ENCODE measurements at places on chromosomes 5 and 9.

DNA sequence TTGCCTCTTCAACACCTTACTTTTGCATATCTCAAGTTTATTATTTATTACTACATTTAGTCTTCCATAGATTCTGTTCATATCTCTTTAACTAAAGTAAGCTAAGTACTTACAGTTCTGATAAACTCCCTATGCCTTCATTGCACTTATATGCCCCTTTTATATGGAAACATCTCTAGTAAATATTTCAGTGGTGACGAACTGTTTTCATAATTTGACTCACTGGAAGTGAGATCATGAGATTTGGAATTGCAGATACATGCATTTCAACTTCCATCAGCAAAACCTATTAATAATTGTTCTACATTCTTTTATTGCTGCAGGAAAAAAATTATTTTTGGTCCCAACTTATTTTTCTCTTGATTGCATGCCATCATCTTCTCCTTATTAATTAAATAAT is 263.5 kb downstream of the CD180 start:
- no peak for DNase-seq

DNA sequence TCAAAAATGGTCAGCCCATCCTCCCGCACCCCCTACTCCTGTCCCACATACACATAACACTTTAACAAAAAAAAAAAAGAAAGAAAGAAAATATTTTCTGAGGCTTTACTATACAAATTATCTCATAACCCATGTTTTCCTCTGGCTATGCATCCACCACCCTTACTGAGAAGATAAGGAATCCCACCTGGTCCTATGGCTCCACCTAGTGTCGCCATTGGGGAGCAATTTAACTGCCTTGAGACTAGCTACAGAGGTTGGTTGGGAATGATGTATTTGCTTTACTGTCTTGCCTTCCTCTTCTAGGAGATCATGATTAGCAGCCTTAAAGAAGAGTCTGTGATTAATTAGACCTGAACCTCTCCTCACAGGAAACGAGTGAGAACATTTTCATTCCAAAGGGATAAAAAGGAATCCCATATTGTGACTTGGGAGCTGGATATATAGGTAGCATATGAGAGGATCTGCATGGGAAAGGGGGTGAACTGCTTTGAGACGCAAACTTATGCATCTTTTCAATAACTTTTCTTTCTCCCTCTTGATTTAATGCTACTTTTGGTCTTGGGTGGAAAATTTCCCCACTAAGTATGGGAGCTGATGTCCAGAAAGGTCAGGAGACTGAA is 77.7 kb upstream of the SELENOP start:
- DNase-seq: peak; percentile 63

DNA sequence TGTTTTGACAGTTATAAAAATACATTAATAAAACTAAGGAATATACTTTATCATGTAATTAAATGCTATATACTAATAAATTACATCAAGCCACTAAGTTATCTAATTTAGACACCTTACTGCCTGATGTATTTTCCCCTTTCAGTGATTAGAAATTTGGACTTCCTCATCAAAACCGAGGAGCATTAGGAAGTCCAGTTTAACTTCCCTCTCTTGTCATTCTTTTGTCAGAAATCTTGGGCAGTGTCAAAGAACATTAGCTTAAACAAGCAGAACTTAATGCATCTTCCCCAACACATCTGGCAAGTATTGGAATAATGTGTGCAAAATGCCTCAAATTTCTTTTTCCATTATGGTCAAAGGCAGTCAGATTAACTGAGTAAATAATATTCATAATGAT is 81.6 kb downstream of the PLPP1 start:
- no peak for DNase-seq

DNA sequence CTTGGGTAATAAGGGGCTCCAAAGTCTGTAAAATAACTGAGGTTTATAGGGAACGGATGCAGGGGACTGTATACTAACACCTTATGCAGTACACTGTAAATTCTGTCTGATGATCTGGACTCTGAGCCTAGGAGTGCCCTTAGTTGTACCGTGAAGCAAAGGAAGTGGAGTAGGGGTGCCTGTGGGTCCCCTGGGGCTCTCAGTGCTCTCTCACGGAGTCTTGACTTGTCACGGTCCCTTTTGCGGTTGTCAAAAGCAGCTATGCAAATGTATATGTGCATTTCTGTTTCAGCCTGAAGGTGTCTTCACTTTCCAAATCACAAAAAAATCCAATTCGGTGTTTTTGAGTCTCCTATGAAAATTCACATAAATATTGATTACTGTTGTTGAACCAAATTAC is 17.8 kb downstream of the DMRT1 start:
- DNase-seq: no peak

- DNase-seq: no peak
Observed at GRCh38 chr5:99059685-99060084, 130.9 kb upstream of the CHD1 start.

DNA sequence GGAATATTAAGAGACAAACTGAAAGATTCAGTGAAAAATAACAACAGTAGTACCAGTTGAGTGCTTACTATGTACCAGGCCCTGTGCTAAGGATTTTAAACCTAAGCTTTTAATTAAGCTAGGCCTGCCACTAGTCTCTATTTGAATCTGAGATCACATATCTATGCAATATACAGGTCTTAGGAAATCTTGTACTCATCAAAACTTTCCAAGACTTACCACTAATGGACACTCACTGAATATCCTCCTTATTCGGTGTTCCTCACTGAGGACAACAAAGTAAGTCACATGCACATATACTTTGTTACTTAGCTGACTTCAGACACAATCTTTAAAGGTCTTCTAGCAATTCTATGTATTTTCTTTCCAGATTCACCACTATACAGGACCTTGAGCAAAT is 32.6 kb downstream of the DIAPH1 start:
- DNase-seq: no peak

- no peak for DNase-seq
Observed at GRCh38 chr5:95410279-95410678, 19.1 kb downstream of the FAM81B start.

DNA sequence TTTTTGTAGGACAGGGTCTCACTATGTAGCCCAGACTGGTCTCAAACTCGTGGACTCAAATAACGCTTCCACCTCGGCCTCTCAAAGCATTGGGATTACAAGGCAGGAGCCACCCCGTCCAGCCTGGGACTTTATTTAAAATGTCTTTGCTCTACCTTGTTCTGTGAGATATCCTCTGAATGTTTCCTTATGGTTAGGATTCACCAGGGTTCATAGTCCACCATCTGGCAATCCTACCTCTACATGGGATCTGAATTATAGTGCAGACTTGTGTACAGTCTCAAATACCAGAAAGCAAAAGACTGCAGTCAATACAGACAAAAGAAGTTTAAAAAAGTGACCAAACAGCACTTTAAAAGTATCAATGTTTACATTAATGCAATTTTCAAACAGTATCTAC is 10.1 kb downstream of the ISCA1 start:
- no peak for DNase-seq

DNA sequence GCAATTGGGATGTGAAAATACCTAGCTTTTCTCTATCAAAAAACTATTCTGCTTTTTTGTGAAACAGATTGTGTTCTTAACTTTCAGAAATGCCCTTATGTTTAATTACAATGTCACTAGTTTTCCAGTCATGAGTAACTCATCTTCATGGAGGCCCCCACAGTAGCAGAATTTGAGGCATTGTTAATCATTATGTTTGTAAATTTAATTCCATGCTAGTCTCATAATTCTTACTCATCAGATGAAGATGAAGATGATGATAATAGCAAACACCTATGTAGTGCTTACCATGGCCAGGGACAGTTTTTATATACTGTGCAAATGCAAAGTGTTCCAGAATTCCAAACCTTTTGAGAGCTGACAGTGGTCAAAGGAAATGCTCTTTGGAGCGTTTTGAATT is 27.7 kb upstream of the F2R start:
- no peak for DNase-seq

DNA sequence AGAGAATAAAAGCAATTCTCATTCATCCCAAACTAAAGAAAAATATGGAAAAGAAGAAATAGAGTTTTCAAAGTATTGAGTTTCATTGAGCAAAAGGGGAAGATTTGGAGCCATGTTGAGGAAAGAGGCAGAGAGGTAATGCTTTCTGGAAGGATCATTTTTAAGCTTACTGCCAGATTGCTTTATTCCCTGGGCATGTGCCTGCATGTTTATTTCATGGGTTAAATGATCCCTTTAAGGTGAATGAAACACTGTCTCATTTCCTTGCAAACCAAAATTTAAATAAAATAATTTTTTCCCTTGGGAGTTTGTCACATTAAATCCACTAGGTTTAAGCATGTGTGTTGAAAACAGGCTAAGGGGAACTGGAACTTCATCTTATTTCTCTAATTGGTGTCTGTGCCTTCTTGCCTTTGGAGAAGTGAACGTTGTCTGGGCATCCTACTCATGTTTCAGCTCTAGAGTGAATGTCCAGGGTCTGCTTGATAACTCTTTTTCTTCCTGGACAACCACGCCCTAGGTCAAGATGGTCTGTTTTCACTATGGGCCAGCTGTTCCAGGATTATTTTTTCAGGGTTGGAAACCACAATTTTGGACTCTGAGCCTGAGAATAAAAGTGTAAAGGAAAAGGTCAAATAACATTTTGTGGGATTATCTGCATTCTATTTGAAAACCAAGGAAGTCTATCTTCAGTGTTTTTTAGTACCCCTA is 114.1 kb upstream of the ELL2 start:
- DNase-seq: no peak

GRCh38 chr5:169980418-169981053 is at the start of gene INSYN2B:
Gene INSYN2B (minus strand): TSS chr5:169980495. CDS start chr5:169883898, 96,597 bp downstream.
- DNase-seq: no peak

GRCh38 chr5:55480781-55481180 is 54.0 kb downstream of the PLPP1 start:
- no peak for DNase-seq

DNA sequence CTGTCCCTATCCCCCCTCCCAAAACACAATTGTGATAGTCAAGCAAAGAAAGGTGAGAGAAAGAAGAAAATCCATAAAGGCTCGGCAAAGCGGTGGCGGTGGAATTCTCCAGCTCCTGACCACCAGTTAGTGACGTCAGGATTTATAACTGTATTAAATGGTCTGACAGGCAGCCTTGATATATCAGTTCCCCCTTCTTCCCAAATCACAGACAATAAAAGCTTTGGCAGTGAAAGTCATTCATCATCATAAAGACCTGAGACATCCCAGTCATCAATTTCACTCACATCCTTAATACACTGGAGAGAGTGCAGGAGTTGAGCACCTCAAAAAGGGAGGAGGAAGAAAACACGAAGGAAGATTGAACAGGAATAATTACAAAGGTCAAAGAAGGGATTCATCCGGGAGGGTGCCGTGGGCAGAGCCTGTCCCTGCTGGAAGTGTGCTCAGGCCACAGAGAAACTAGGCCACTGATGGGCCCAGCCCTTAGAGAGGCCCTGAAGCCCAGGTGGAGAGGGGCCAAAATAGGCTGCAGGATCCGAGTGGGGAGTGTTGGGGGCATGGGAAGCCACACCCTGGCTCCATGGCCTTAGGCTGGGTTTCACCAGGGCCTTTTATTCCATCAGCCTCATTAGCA is 131.9 kb downstream of the PAX5 start:
- no peak for DNase-seq

DNA sequence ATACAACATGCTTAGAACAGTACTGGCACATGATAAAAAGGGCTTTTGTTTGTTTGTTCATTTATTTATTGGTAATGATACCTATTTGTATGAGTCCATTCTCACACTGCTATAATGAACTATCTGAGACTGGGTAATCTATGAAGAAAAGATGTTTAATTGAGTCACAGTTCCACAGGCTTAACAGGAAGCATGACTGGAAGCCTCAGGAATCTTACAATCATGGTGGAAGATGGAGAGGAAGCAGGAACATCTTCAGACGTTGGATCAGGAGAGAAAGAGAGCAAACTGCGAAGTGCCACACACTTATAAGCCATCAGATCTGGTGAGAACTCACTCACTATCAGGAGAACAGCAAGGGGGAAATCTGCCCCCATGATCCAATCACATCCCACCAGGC is 847.7 kb downstream of the CDH18 start:
- DNase-seq: no peak

- DNase-seq: no peak
Observed at GRCh38 chr5:117982691-117983090, 1005.7 kb downstream of the DTWD2 start.

- DNase-seq: no peak
Observed at GRCh38 chr9:92714787-92715487, 45.0 kb upstream of the IPPK start.

- DNase-seq: no peak
Observed at GRCh38 chr9:12640866-12641636, 52.1 kb upstream of the TYRP1 start.

DNA sequence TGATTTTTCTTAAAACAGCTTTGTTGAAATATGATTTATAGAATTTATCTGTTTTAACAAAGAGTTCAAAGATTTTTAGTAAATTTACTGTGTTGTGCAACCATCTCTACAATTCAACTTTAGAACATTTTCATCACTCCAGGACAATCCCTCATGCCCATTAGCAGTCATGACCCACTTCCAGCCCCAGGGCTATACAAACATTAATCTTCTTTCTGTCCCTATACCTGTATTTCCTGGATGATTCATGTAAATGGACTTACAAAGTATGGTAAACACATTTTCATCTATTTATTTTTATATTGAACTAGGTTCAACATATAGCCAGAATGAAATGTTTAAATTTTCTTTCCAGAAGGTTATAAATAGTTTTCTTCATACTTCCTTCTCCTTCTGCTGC is 127.8 kb upstream of the CCDC180 start:
- DNase-seq: no peak

GRCh38 chr5:157540707-157541446 is 34.7 kb downstream of the ADAM19 start:
- peak; percentile 64 for DNase-seq

DNA sequence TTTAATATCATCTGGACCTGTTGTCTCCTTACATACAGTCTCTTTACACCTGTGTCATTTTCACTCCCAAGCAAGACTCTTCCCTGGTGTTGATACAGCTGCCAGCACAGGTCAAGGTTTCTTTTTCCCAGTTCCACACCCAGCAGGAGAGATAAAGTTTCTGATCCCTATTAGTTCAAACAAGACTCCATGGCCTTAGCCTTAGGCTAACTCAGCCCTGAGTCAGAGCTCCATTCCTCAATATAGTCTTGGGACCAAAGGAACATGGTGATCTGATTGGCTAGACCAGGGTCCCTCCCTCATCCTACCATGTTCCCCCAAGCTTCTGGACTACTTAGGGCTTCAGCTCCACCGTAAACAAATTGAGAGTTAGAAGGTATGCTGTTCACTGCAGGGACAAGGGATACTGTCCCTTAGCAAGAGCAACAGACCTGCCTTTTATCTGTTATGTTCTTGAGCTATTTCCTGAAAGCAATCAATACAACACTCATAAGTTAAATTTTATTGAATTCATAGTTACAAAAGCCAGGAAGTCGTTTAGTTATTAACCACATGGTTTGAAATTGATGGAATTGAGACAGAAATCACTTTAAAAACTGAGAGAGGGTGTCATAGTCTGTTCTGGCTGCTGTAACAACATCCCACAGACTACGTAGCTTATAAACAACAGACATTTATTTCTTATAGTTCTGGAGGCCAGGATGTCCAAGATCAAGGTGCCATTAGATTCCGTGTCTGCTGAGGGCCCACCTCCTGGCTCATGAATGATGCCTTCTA is 20.5 kb downstream of the SLC1A1 start:
- no peak for DNase-seq

Measured in CD4-positive, alpha-beta T cell treated with Interleukin-21 for 1 hour (primary cell).